ENCODE measurements at places on chromosomes 2 and 18.

DNA sequence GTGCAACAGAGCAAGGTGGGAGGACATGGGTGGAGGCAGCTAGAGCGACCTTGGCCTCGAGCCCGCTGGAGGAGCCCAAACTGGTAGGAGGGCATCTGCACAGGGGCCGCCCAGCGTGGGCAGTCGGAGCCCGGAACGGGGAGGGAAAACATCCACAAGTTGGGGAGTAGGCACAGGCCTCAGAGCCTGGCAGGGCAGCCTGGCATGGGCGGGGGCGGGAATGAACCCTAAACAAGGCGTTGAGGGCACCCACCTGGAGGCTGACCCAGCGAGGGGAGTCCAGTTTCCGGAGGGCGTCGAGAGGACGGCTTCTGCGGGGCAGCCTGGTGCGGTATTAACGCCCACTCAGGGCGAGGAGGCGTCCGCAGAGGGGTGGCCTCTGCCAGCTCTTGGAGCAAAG is 129.9 kb downstream of the L3MBTL4 start:
- no peak for DNase-seq

DNA sequence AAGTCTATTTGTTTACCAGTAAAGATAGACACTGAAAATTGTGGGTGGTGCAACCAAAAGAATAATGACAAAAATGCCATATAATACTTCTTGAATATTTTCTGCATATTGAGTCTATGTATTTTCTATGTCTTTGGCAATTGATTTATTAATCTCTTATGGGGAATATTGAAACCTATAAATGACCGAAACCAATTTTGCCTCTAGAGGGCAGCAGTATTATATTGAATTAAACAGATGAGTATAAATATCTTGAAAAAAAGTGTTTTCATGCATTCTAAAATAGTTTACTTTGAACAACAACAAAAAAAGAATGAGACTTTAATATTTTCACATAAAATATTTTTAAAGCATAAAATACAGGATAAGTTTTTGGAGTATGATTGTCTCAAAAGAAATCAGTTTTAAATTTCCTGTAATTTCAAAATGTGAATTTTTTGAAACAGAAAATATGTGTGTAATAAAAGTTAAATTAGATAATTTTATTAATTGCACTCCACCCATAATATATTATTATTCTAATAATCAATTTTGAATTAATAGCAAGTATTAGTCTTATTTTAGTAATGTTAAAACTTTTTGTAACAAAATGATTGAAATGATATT is 49.9 kb upstream of the CALCRL start:
- no peak for DNase-seq

DNA sequence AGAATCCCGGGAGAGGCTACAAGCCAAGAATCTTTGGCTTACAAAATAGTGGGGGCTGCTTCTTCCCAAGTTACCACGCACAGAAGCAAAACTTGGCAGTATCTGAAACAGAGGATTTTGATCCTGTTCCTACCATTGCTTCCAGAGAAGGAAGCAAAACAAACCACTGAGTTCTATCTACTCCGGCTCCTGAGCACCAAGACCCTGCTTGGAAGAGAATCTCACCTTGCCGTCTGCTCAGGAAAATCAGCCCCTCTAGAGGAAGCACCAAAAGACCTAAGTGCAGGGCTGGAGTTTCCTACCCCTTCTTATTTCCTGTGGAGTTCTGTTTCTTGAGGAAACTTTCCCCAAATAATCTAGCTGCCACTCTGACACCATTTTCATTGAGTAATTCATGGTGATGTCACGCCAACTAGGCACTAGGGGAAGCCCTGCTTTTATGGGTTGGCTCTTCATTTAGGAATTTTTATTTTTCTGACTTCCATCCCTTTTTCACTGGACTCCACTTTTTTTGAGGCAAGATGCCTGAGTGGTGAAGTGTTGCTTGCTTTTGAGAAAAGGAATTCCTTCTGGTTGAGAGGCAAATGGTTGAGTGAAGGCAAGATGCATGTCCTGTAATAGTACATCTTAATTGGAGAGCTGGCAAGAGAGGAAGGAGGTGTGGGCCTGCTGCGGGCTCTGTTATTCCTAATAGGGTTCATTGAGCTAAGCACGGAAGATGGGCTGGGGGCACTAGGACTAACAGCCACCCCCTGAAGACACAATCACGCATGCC is 36.8 kb upstream of the EML4 start:
- DNase-seq, result peak; percentile 16

DNA sequence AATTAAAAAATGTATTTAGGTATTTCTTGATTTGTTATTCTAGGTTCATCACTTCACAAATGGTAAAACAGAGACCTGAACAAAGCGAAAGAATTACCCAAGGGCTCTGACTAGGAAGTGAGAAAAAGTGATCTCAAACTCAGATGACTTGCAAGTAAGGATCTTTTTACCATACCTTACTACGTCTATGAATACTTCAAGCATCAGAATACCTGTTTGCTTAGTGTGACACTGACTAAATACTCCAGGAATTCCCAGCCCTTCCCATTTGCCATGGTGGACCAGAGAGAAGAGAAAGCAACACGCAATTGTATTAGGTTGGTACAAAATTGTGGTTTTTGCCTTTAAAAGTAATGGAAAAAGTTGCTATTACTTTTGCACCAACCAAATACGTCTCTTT is 35.8 kb upstream of the FIGN start:
- DNase-seq, result no peak

DNA sequence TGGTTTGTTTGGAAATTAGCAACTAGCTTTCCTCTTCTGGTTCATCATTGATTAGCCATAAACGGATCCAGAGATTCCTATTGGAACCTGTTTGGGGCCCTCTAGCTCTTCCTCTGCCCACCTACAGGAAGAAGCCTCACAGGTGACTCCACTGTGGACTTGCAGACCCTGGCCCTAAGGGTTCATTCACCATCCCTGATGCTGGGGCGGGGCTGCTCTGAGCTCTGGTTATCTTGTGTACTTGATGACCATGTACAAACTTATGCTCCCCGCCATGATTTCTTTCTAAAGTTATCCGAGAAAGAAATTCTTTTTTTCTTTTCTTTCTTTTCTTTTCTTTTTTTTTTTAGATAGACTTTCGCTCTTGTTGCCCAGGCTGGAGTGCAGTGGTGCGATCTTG is 33.9 kb upstream of the INHBB start:
- no peak for DNase-seq

- DNase-seq, result no peak
Observed at GRCh38 chr2:101732199-101732598, 34.7 kb downstream of the MAP4K4 start.

DNA sequence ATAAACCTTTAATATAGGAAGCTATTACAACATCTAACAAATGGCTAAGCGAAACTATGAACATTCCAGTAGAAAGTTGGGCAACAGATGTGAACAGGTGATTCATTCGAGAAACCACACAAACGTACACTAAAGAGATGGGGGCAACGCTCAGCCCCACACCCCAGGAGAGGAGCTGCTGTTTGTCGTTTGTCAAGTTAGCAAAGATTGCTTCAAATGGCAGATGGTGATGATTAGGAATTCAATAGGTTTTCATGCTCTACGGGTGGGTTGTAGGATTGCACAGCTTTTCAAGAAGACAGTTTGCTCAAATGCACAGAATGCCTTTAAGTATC is 154.7 kb upstream of the HDAC4 start:
- DNase-seq, result no peak

GRCh38 chr18:21342372-21342771 is 100.3 kb downstream of the GREB1L start:
- DNase-seq, result no peak

DNA sequence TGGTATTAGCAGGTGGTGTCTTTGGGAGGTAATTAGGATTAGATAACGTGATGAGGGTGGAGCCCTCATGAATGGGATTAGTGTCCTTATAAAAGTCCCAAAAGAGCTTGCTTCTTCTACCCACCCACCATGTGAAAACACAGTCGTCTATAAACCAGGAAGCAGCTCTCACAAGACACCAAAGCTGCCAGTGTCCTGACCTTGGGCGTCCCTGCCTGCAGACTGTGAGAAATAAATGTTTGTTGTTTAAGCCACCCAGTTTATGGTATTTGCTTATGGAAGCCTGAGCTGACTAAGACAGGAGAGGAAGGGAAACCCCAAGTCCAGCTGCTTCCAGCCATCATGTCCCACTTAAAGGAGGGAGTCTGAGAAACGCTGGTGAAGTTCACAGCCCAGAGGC is 13.6 kb downstream of the ADI1 start:
- no peak for DNase-seq

Data from effector memory CD4-positive, alpha-beta T cell (primary cell).